Left lung (tissue), 14 donors: ENCODE measurements at places on chromosomes 12 and 14. TPM values are rescaled to one million over a fixed set of nuclear protein-coding genes. Genes with fewer than 3 reads are reported as not detected.

GRCh38 chr14:101442451-101442850 is 118.8 kb upstream of the DIO3 start:
- no peak for DNase-seq

GRCh38 chr14:35653045-35653444 is 119.1 kb downstream of the INSM2 start:
- no peak for DNase-seq

- DNase-seq: no peak
These were observed 8.9 kb upstream of the RPLP0 start for GRCh38 chr12:120209851-120210250.

- no peak for DNase-seq
These were observed 232.8 kb downstream of the MSRB3 start for GRCh38 chr12:65511134-65511834.

GRCh38 chr12:77947746-77948145 is 117.1 kb downstream of the NAV3 start:
- DNase-seq: no peak

- DNase-seq: no peak
These were observed 8.3 kb upstream of the GPX2 start for GRCh38 chr14:64950889-64951288.

- no peak for DNase-seq
These were observed 14.9 kb downstream of the VRK1 start for GRCh38 chr14:96811985-96812667.

GRCh38 chr12:95804291-95804690 is 13.7 kb upstream of the NTN4 start:
- no peak for DNase-seq

GRCh38 chr12:43131301-43131700 is 420.7 kb downstream of the ADAMTS20 start:
- no peak for DNase-seq

GRCh38 chr14:45089813-45090212 is 5.9 kb downstream of the PRPF39 start:
- no peak for DNase-seq

- no peak for DNase-seq
These were observed 82.1 kb downstream of the SAMD4A start for GRCh38 chr14:54649056-54649455.

DNA sequence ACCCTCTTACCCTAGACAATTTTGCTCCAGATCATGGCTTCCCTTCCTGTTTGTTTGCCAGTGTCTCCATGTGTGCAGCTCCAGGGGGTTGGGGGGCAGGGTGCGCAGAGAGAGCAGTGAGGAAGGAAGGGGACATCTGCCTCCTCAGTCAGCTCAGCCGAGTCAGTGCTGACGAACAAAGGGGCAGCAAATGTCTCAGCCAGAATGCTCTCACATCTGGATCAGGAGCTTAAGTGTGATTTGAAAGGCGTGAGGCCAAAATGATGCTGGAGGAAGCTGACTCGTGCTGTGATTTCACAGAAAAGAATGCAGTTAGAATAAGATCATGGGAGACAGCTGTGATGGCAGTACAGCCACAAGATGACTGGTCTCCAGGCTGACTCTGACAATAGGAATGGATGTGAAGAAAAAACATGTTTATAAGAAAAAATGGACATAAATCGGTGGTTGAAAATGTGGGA is 27.1 kb upstream of the CDK17 start:
- DNase-seq: peak; percentile 81

DNA sequence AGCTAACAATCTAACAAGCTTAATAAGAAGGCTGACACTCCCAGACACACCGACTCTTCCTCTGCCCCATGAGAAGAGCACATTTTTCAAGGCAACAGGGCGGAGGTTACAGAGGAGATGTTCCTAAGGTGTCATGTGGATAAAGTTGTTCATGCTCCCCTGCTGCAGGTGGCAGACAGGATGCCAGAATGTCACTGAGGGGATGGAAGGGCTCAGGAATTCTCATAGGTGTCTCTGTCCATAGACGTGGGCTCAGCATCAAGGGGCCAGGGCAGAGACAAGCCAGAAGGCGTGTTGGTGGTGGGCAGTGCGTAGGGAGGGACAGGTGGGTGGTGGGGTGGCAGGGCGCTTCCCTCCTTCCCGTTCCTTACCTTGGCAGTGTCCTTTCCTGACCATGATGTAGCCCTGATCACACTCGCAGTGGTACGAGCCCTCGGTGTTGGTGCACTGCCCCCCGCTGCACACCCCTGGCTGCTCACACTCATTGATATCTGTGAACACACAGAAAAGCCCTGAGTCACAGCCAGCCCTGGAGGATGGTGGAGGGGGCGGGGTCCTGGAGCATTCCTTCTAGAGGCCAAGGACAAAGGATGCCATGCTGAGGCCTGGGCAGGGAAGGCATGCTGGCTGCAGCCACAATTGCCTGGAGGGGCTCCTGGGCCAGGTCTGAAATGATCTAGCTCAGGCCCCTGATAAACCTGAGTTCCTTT is 23.0 kb downstream of the ISCA2 start:
- no peak for DNase-seq

- no peak for DNase-seq
These were observed 67.2 kb upstream of the VASH1 start for GRCh38 chr14:76694106-76694505.

GRCh38 chr14:77151245-77151644 is 9.7 kb upstream of the ZDHHC22 start:
- no peak for DNase-seq

- DNase-seq: no peak
These were observed 6.2 kb downstream of the EIF2S3B start for GRCh38 chr12:10511756-10512355.

GRCh38 chr12:105221583-105222283 is 14.2 kb downstream of the APPL2 start:
- no peak for DNase-seq

- peak; percentile 74 for DNase-seq
These were observed 91.9 kb downstream of the TMEM30B start for GRCh38 chr14:61188978-61189808.

- DNase-seq: no peak
These were observed 31.2 kb downstream of the DAD1 start for GRCh38 chr14:22557846-22558220.

DNA sequence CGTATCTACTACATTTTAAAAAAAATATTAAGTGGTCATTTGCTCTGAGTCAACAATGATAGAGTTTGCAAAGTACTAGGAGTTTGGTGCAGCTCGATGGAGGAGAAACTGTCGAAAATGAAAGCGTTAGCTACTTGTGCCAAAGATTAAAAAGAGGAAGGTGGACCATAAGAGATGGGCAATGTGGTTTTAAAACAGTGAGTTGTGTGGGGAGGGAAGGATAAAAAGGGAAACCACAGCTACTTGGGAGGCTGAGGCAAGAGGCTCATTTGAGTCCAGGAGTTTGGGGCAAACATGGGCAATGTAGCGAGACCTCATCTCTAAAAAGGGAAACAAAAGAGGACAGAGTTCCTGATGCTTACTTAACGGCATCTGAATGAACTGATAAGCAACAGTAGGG is 18.2 kb upstream of the STRAP start:
- DNase-seq: no peak

DNA sequence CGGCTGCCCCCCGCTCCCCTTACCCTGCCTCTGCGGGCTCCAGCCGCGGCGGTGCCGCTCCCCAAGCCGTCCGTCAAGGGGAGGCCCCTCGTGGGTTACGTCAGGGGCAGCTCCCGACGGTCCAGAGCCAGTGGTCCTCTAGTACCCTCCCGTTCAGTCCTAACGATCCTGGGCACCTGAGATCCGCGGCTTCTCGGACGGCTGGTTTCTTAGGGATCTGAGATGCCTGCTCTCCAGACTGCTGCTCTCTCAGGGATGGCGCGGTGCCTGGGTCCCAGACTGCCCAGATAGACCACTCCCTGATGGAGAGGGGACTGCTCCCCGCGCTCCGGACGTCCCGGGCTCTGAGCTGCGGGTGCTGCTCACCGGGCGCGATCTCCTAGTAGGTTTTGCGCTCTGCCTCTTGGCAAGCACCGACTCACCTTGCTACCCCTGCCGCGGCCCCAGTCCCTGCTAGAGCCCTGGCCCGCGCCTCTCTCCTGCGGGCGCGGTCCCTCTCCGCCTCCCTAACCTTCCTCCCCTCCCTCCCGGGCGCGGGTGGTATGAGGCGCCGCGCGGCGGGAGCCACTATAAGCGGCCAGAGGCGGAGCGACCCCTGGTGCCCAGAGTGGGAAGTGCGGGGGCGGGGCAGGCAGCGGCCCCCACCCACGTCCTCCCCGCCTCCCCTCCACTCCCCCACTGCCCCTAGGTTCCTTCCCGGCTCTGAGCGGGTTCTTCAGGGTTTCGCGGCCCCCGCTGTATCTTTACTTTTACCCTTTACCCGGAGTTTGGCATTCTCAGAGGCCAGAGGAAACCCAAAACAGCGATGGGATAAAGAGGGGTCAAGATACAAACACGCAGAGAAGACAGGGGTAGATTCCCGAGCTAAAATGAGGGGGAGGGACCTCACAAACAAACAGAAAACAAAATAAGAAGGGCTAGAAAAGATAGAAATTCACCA is at the start of gene C1QL4:
C1QL4 (minus strand) TSS at position 544 of the 940 bp plus-strand sequence. CDS start 711 bp downstream, outside the sequence.
- peak; percentile 84 for DNase-seq

DNA sequence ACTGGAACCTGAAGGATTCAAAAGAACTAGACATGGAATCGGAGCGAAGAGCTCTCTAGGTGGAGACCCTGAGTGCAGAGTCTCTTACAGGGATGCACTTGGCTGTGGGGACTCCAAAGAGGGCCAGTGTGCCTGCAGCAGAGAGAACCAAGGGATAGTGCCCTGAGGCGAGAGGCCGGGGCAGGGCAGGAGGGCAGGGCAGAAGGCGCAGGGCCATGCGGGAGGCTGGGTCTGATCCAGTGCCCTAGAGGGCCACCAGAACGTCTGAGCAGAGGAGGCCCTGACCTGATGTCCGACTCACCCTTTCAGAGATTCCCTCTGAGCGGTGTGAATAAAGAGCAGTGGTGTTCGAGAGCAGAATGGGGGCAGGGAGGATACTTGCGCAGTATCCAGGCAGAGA is 205.4 kb upstream of the FKBP4 start:
- DNase-seq: no peak

DNA sequence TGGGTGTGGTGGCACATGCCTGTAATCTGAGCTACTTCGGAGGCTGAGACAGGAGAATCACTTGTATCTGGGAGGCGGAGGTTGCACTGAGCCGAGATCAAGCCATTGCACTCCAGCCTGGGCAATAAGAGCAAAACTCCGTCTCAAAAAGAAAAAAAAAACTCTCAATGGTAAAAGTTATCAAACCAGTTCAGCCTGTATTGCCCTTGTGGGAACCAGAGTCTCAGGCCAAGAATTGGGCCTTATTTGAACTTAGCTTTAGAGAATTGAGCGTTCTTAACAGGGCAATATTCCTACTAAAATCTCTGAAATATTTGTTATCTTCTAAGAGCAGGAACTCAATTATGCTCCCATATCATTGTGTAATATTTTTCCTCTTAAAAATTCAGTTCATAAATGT is 7.7 kb upstream of the MDM2 start:
- no peak for DNase-seq

DNA sequence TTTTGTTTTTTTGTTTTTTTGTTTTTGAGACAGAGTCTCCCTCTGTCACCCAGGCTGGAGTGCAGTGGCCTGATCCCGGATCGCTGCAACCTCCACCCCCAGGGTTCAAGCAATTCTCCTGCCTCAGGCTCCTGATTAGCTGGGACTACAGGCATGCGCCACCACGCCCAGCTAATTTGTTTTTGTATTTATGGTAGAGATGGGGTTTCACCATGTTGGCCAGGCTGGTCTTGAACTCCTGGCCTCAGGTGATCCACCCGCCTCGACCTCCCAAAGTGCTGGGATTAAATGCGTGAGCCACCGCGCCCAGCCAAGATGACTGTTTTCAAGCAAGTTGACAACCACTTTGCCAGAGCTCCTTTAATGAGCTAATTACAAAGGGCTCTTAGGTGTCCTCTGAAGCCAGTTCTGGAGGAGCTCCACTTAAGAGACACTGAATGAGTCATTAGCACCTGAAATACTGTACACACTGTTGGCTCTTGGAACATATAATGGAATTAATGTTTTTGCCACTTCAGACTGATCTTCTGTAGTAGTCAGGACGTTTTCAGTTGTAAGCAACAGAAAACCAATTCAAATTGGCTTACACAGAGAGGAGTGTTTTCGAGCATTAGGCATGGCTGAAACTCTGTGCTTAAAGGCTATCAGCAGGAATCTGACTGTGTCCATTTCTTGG is 55.4 kb upstream of the MED13L start:
- DNase-seq: no peak

DNA sequence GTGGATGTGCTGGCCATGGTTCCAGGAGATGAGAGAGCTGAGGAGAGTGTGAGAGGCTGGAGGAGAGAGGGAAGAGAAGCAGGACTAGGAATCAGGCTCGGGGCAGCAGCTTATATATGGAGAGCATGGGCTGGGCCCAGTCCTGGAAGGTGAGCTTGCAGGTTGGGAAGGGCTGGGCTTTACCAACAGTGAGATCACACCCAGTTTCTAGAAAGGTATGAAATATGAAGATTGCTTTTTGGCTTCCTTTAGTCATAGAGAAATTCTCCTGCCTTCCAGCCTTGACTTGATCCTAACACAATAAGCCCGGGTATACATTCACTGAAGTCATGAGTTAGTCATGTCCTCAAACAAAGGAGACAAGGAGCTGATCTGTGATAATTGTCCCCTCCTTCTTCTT is at the start of gene KRT6A:
KRT6A (minus strand) TSS at position 86 of the 400 bp plus-strand sequence; CDS start at position 17, 69 bp downstream.
- DNase-seq: no peak

DNA sequence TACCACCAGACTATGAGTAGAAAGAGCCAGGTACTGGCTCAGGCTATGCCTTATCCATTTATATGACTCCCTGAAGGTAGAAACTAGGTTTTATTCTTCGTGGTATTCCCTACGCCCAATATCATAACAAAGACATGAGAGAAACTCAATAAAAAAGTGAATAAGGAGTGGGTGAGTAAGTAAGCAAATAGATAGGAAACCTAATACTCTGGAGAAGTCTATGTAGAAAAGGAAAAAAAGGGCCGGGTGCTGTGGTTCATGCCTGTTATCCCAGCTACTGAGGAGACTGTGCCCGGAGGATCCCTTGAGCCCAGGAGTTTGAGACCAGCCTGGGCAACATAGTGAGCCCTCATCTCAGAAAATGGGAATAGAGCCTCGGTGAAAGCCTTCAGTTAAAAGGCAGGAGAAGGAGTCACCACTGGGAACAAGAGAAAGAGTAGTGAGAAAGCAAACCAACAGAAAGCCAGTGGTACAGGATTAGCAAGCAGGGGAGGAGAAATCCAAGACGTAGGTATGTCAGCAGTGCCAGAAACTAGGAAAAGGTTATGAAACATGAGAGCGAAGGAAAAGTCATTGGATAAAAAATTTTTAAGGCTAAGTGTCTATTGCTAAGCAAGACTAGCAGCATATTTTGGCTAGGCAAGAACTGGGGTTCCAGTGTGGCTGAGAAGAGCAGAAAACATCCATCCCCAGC is 6.0 kb upstream of the OR6J1 start:
- no peak for DNase-seq

- DNase-seq: no peak
These were observed 371 bp upstream of the SHMT2 start for GRCh38 chr12:57229046-57229633.

- no peak for DNase-seq
These were observed 615.9 kb upstream of the MIS18BP1 start for GRCh38 chr14:45868863-45869262.

RPGRIP1 gene
- 0.41 TPM for total RNA-seq

RAD51B gene
- total RNA-seq: 18.3 TPM

DTX3 gene
- 20.1 TPM for total RNA-seq

IRAK3 gene
- total RNA-seq: 18.5 TPM

PIWIL1 gene
- not detected for total RNA-seq

POLE2 gene
- 8.2 TPM for total RNA-seq

MAP1LC3B2 gene
- 1.5 TPM for total RNA-seq

RASSF9 gene
- 8.2 TPM for total RNA-seq

GRIP1 gene
- total RNA-seq: 2.5 TPM

LIN52 gene
- 12.0 TPM for total RNA-seq

ST8SIA1 gene
- 2.4 TPM for total RNA-seq

ACOT2 gene
- 32.5 TPM for total RNA-seq

CHGA gene
- 0.12 TPM for total RNA-seq

ETFBKMT gene
- 4.8 TPM for total RNA-seq

GNPTAB gene
- 64.8 TPM for total RNA-seq

GPR84 gene
- total RNA-seq: 0.99 TPM
